Left ventricle myocardium inferior (tissue), 1 donor: ENCODE measurements at places on chromosomes 5 and 9. TPM values are rescaled to one million over a fixed set of nuclear protein-coding genes. Genes with fewer than 3 reads are reported as not detected.

- DNase-seq = no peak
Observed at GRCh38 chr5:129399069-129399468, 61.0 kb upstream of the ADAMTS19 start.

DNA sequence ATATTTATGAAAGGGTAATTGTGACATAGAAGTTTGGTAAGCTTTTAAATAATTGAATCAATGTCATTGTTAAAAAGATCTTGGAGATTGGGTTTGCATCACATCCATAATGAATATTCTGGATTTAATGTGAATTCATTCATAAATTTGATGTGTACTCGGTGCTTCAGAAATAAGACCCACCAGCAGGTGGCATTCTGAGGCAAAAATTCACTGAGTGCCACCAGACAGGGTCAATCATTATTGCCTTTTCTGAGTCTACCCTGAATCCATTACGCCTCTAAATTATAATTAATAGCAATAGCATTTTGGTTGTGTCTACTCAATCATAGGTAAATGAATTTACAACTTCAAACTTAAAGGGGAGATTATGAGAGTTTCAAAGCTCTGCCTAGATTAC lies 1.0 kb downstream of the TRPC7 start:
- DNase-seq = no peak

GRCh38 chr9:69027355-69028097 lies 8.0 kb upstream of the FXN start:
- DNase-seq = no peak

DNA sequence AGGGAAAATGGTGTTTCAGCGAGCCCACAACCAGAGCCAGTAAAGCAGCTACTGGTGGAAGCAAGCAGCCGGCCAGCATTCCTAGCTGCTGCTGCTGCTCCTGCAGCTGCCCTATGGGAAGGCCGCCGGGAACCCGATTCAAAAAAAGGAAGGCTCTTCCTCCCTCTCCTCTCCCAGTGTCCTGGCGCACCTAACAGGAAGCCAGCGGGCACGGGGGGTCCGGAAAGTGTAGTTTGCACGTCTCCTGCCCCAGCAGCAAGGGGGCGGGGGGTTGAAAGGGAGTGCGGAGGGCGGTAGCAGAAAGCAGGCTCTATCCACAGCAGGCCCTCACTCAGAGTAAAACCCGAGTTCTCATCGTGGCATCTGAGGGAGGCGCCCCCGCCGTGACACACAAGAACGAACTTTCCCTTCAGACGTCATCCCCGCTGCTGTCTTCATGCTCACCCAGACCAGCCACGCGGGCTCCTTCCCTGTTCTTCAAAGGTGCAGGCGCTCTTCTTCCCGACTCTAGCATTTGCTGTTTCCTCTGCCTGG lies 16.5 kb downstream of the GRXCR2 start:
- DNase-seq = peak; percentile 30

DNA sequence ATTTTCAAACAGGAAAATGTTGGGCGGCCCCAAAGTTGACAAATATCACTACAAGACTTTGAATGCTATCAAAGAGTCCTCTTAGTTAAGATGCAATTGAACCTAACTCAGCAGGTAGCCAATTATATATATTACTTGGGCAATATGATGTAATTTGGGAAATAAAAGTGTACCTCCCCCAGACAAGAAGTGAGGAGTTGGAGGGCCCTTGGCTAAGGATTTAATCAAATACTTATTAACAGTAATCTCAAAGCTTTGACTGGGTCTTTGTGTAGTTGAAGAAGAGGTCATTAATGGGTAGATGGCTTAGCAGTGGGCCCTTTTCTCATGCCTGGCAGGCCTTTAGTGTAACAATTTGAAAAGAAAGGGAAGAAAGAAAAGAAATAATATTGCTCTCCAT lies 599.0 kb downstream of the CSNK1G3 start:
- DNase-seq = no peak

DNA sequence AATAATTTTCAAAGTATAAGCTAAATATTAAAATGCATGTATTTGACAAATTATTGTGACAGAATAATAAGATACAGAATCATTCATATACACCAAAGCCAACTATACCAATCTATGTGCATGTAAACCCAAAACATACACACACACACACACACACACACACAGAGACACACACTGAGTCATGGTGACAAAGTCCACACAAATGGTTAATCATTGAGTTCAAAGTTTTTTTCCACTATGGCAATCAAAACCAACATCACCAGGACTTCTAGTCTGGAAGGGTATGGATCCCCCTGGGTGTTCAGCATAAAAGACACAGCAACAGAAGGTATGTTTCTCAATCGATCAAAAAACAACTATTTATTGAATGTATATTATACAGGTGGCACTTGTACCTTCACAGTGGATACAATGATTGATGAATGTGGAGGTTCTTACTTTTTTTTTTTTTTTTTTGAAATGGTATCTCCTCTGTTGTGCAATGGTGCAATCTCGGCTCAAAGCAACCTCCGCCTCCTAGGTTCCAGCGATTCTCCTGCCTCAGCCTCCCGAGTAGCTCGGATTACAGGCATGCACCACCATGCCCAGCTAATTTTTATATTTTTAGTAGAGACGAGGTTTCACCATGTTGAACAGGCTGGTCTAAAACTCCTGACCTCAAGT lies 137.0 kb downstream of the PDE4D start:
- DNase-seq = no peak

GRCh38 chr5:172458976-172459782 lies 4.9 kb upstream of the SH3PXD2B start:
- DNase-seq = no peak

DNA sequence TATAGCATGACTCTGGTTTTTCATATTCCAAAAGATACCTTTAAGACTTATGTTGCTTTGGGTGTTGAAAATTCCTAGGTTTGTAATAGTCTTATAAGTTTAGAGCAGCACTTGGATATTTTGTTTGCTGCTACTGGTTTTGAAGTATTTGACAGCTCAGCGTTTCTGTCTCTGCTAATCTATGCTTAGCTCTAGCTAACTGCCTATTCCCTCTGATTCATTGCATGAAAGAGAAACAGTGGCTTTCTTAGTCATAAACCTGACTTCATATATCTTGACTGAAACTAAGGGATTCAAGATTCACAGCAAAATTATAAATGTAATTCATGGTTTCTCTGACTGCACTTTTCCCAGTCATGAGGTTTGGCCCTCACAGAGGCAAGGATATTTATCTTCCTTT lies 35.6 kb upstream of the ANXA1 start:
- no peak for DNase-seq

DNA sequence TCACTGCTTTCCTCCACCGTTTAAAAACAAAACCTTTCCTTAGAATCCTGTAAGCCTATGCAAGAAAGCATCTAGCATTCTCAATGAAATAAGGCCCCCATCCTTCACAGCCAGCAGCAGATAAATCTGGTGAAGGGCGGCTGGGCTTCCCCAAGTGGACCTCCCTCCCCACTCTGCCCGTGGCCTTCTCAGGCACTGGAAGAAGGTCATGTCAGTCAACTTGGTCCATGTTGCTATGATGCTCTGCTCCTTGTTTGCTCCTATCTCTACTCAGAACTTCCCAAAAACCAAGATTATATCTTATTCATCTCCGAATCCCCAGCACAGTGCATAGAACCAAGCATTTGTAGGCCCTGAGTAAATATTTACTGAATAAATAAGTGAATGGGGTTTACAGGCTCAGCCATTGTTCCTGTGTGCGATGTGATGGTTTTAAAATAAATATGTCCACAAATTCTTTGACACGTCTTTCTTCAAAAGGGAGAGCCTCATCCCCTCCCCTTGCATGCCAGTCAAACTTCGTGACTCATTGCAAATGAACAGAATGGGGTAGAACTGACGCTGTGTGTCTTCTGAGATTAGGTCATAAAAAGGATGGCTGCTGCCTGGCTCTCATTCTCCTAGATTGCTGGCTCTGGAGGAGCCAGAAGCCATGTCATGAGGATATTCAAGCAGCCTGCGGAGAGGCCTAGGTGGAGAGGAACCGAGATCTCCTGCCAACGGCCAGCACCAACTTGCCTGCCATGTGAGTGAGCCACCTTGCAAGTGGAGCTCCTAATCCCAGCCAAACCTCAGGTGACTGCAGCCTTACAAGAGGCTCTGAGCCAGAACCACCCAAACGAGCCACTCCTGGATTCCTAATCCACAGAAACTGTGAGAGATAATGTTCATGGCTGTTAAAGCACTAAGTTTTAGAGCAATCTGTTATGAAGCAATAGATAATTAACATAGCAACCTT lies 70.5 kb downstream of the MED27 start:
- DNase-seq = no peak

- DNase-seq = no peak
Observed at GRCh38 chr9:89598926-89599325, 5.9 kb upstream of the GADD45G start.

DNA sequence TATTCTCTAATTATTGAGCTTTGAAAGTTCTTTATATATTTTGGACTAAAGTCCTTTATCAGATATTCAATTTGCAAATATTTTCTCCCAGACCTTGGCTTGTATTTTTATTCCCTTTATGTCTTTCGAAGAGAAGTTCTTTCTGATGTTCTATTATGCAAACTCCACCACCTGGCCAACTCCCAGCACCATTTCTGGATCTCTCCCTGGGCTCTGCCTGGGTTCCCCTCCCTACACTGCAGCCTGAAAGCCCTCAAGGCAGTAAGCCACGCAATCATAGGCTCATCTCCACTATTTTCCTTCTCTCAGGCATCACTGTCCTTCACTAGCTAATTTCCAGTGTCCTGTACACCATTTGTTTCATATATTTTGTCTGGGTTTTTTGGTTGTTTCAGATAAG lies 76.1 kb downstream of the GRAMD2B start:
- no peak for DNase-seq

DNA sequence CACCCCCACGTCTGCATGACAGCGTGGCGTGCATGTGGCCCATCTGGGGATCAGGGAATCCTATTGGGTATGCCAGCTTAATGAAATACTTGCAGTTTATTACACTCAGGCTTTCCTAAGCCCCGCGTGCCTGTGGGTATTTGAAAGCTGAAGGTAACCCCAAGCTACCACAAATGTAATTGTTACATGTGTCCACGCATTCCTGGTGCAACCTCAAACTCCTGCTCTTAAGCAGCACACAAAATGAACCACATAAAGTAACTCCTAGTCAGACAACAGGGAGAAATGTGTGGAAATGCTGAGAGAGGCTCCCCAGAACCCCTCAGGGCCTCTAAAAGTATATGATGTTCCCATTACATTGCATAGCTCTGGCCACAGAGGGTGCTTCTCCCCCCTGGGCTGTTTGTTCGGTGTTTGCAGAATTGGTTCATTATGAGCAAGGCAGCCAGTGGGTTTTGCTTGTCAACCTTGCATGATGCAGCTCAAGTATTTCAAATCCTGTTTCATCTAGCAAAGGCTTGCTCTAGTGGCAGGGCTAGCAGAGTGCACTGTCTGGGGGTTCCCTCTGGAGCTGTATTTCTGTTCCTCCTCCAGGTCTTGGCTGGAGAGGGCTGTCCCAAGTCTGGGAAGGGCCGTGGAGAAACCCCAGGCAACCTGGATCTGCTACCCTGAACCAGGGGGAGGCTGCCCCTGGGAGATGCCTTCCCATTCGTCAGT lies 1.8 kb upstream of the DCANP1 start:
- DNase-seq = no peak

- DNase-seq = no peak
Observed at GRCh38 chr9:14212077-14212476, 101.9 kb downstream of the NFIB start.

DNA sequence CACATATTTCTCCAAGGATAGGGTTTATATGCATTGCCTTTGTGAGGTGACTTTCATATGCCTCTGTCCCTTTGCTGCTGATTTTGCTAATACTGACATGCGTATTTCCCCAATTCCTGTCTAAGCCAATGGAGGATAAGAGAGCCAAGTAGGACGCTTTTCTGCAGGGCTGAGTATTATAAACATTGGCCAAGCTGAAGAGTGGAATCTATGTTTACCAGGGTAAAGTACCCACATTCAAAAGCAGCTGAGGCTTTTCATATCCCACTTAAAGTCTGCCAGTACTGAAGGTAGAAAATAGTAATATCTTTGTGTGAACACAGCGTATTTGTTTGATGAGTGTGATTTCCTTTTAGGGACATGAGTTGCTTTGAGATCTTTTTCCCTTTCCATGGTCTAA lies 128.8 kb upstream of the GPR151 start:
- no peak for DNase-seq

DNA sequence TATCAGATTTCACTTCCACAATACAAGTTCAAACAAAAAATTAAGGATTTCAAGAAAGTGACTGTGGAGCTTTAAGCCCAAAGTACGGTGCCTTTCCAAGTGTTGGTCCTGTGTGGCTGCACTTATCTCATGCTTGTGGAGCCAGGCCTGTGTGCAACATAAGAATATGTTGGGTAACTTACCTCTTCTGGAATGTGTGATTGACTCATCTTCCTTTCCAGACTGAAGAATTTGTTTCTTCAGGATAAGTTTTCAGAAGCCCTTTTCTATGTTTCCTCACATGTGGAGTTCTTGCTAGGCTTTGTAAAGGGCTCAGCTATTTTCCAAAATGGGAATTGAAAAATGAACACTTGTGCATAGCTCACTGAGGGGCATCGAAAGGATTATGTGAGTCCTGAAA lies 485.1 kb upstream of the PAPPA start:
- DNase-seq = no peak

GRCh38 chr9:133932633-133933032 lies 59.5 kb downstream of the VAV2 start:
- DNase-seq = no peak

DNA sequence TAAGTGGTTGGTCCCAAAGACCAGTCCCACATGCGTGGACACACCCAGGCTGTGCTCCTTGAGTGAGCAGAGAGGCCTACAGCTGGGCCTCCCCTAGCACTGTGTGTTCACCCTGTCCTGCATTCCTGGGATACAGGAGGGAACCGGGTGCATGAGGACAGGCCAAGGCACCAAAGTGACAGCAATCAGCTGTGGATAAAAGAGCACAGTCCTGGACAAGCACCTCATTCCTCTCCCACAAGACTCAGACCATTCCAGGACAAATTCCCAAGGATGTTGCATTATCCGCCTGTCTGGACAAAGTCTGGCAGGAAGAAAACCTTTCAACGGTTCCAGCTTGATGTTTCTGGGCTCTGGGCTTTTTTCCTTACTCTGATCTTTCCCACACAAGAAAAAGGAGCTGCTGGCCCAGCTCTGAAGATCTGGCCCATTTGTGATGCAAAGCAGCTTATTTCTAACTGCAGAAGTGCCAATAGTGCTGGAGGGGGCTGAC lies 273.2 kb downstream of the ENC1 start:
- DNase-seq = peak; percentile 24

GRCh38 chr9:4857163-4857810 lies 64.5 kb downstream of the RCL1 start:
- DNase-seq = no peak

GRCh38 chr9:10026443-10026984 lies 586.3 kb downstream of the PTPRD start:
- no peak for DNase-seq

GRCh38 chr5:147661541-147661940 lies 121.0 kb downstream of the JAKMIP2 start:
- no peak for DNase-seq

The CCDC192 gene
- not detected for total RNA-seq

The HEXB gene
- total RNA-seq = 138 TPM

The SLC36A1 gene
- 3.1 TPM for total RNA-seq

The KYAT1 gene
- total RNA-seq = 12.1 TPM

The TSC1 gene
- total RNA-seq = 52.8 TPM

The ACSL6 gene
- 2.7 TPM for total RNA-seq
